ENCODE measurements at places on chromosomes 16 and 17.

GRCh38 chr17:34198519-34198918 is 56.6 kb upstream of the CCL2 start:
- DNase-seq: no peak

DNA sequence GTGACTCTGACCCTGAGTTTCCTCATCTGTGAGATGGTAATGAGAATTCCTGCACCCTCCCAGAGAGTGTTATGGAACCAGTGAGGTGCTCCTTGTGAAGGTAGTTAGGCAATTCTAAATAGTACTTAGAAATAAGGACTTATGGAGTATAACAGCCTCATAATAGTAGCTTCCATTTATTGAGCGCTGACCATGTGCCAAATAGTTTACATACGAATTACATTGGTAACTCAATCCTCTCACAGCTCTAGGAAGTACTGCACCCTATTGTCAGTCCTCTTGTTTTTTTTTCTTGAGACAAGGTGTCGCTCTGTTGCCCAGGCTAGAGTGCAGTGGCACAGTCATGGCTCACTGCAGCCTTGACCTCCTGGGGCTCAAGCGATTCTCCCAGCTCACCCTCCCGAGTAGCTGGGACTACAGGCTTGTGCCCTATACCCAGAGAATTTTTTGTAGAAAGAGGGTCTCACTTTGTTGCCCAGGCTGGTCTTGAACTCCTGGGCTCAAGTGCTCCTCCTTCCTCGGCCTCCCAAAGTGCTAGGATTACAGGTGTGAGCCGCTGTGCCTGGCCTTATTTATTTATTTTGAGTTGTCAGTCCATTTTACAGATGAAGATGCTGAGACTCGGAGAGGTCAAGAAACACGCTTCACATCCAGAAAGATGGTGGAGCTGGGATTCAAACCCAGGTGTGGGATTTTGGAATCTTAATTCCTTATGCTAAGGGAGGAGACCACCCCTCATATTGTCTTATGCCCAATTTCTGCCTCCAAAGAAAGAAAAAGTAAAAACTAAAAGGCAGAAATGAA is 2.9 kb downstream of the TNS4 start:
- DNase-seq: no peak

DNA sequence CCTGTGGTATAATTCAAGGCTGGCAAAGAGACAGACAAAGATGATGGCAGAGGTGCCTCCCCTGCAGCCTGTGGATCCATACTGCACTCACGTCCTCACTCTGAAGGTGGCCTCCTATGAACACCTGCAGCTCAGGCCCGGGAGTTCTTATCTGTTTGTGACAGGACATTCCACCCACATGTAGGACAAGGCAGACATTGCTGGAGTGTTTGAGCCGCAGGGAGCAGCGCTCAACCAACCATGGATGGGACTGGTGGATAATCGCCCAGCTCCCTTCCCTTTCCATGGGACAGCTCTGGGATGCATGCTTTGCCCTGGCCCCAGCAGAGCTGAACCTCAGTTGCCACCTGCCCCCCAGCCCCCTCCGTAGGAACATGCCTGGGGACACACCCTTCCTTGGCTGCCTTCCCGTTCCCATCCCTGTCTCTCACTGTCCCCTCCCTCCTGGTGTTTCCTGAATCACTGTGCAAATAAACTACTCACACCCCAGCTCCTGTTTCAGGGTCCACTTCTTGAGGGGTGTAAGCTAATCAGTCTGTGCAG is 22.2 kb downstream of the ITPRIPL2 start:
- DNase-seq: no peak

- DNase-seq: no peak
These were observed 4.5 kb downstream of the NTHL1 start for GRCh38 chr16:2042986-2043666.

GRCh38 chr17:72590382-72590781 is 469.6 kb downstream of the SOX9 start:
- no peak for DNase-seq

DNA sequence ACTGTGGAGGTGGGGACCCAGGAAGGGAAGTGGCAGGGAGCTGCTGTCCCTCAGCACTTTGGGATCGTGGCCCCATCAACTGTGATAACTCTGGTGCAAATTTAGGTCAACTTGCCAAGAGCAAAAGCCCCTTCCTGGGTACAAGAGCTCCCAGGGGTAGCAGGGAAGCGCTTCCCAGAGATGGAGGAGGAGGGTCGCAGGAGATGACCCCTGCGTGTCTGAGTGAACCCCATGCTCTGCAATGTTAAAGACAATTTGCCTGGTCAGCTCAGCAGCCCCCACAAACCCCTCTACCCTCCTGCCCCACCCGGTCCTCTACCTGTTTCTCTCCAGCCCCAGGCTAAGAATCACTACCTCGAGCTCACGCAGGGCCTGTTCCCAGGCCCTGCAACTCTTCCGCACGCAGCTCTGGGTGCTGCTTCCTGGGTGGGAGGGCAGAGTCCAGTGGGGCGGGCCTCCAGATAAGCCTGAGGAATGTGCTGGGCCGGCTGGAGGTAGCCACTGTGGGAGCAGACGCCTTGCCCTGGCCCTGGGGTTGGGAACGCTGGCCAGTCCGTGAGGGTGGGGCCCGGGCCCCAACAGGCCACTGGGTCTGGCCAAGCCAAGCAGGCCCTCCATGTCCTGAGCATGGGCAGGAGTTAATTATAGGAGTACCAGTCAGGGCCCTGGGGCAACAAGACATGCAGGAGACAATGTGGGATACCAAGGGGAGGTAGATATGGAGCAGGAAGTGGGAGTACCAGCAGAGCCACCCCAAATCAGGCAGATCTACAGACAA is 6.1 kb downstream of the DOK4 start:
- DNase-seq: no peak

DNA sequence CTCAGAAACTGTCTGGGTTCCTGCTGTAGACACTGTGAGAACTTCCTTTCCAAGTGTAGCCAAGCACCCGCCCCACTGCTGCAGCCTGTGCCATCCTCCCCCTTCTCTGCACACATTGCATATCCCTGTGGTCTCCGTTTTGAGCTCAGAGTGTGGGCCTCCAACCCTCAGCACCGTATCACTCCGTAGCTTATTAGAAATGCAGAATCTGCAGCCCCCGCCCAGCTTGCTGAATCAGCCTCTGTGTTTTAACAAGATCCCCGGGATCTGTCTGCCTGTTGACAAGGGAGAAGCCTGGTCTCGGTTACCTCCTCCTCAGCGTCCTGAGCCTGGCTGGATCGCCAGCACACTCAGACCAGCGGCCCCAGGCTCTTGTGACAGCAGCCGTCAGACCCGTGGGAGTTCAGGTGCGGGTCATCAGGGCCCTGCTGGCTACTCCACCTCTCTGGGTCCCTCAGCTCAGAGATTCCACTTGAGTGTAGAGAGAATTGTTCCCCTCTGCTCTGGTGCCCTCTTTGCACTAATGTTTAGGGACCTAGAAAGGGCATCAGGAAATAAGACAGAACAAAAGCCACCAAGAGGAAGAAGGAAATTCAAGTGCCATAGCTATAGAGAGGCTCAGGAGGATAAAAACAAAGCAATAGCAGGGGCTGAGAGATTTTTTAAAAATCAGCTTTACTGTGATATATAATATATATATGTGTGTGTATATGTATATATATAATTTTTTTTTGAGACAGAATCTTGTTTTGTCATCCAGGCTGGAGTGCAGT is 92.3 kb downstream of the PITPNC1 start:
- no peak for DNase-seq

GRCh38 chr16:84548971-84549844 is 44.7 kb upstream of the MEAK7 start:
- DNase-seq: no peak

GRCh38 chr17:237406-237955 is 56.0 kb upstream of the DOC2B start:
- DNase-seq: no peak

DNA sequence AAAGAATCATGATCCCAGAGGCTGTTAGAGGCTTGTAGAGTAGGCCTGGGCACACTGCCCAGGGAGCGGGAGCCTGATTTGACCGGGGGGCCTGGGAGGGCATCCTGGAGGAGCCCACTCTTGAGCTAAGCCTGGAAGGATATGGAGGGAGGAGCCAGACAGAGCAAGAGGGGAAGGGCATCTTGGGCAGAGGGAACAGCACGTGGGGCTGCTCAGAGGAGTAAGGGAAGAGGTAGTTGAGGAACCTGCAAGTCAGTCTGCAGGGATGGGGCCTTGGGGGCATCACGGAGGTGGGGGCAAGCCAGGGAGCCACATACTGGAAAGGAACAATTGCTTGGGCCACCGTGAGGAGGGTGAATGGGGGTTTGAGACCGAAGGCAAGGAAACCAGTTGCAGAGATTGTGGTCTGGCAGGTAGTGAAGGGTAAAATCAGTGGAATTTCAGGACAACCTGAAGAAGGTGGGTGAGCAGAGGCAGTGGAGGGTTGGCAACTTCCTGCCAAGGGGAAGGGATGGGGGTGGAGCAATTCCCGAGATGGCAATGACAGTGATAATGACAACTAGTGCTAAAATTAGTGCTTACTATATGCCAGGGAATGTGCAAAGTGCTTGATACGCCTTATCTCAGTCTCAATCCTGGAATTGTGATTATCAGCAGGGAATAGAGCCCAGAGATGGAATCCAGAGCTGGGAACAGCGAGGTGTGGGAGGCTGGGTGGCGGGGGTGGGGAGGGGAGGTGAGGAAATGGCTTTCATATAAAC is 9.7 kb upstream of the RAI1 start:
- DNase-seq: no peak

GRCh38 chr16:2532494-2533141 is 1.4 kb upstream of the CEMP1 start:
- no peak for DNase-seq

DNA sequence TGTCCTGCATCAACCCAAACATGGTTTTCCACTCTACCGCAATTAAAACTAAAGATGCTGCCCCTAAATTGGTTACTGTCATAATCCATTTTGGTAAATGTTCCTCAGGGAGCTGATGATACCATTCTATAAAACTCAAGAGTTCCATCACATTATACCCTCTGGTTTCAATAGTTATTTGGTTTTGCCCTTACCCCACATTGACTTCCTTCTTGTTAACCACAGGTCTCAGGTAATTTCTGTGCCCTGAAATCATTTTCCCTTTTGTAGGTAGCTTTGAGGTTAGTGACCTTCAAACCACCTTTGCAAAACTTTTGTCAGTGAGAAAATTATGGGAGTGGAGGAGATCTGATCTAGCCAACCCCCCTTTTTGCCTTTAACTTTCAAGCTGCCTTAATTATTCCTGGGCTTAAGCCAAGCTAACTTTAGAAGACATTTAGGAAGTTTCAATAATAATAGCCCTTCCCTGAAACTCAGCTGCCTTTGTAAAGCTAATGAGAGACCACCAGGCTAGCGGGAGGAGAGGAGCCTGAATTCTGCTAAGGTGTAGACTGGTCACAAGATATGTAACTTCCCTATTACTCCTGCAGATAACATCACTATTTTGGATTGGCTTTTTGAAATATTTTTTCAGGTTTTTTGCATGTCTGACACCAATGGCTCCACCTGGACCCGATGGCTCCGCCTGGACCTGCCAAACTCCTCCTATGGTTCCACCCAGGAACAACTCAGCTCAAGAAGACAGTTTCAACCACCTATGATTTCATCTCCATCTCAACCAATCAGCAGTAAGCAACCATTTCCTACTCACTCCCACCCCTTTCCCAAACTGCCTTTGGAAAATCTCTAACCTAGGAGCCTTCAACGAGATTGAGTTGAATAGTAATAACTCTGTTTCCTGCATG is 224.9 kb downstream of the HS3ST3B1 start:
- no peak for DNase-seq

- DNase-seq: no peak
These were observed 140.2 kb downstream of the MSI2 start for GRCh38 chr17:57396511-57396921.

All from activated CD4-positive, alpha-beta T cell treated with anti-CD3 and anti-CD28 coated beads for 24 hours (primary cell).